Endothelial cell of umbilical vein (primary cell): ENCODE measurements at places on chromosomes 3 and 15. TPM values are rescaled to one million over a fixed set of nuclear protein-coding genes. Genes with fewer than 3 reads are reported as not detected.

DNA sequence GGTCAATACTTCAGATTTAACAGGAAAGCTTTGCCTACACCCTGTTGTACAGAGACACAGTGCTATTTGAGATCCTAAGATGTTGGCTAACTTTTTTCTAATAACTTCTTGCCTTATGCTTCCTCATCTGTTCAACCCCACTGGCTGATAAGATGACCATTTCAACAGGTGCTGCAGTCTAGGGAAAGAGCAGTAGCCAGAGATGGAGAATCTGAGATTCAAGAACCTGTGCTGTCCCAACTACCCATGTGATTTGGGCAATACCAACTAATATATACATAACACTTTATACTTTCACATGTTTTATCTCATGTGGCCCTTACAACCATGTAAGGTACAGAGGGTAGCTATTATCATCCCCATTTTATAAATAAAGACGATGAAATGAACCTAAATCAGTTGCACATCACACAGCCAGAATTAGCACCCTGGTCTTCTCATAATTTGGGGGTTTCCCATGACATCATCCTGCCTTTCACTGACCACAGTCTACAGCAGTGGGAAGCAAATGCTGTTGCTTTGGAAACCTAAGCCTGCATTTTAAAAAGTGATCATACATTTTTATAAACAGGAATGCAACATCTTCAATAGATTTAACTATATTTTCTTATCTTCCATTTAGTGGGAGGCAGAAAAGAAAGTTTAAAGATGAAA, 9.7 kb downstream of the TTC23 start:
- peak; percentile 10 for DNase-seq
- peaks cover 12% of the 10 kb centered on the region for H3K4me1 ChIP-seq
- no peaks in the 10 kb centered on the region for H3K27me3 ChIP-seq
- no peaks in the 10 kb centered on the region for H3K36me3 ChIP-seq
- H3K4me3 ChIP-seq, result no peak overlapping the region

DNA sequence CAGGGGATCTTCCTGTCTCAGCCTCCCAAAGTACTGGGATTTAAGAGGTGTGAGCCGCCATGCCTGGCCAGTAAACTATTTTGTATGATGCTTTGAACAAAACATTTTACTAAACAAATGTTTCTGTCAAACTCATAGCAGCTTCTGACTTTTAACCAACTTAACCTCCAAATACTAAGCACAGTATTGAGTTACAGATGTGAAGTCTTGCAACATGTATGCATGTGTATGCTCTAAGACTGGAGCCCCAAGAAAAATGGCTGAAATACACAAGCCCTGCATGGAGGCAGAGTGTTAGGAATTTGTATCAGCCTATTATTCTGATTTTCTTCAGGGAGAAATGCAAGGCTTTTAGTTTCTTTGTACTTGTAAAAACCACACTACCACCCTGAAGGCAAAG, 137.1 kb downstream of the CBLB start:
- no peak for DNase-seq
- H3K27ac ChIP-seq, result no peak overlapping the region
- no peaks in the 10 kb centered on the region for H3K27me3 ChIP-seq
- no peaks in the 10 kb centered on the region for H3K36me3 ChIP-seq
- H3K4me1 ChIP-seq, result no peaks in the 10 kb centered on the region
- H3K4me3 ChIP-seq, result no peak overlapping the region

- peak; percentile 55 for DNase-seq
- peaks cover 37% of the 10 kb centered on the region for H3K4me1 ChIP-seq
- H3K4me3 ChIP-seq, result peak overlapping the region; percentile 90
- no peaks in the 10 kb centered on the region for H3K27me3 ChIP-seq
- peak overlapping the region; percentile 77 for H3K27ac ChIP-seq
Observed at GRCh38 chr3:45689787-45690145, 570 bp downstream of the SACM1L start.

The GOLGA8J gene
- 0.35 TPM in 1 of 2 replicates, not detected in the other for total RNA-seq

The MORC1 gene
- total RNA-seq, result not detected in 2 replicates

The NFKBIZ gene
- total RNA-seq, result 27.4 and 28.9 TPM in 2 replicates

GRCh38 chr3:24341668-24342067, 153.0 kb downstream of the THRB start:
- H3K36me3 ChIP-seq, result no peaks in the 10 kb centered on the region
- DNase-seq, result no peak
- H3K4me3 ChIP-seq, result no peak overlapping the region
- H3K27ac ChIP-seq, result no peak overlapping the region
- no peaks in the 10 kb centered on the region for H3K27me3 ChIP-seq

- peaks cover 1% of the 10 kb centered on the region for H3K27me3 ChIP-seq
- no peak overlapping the region for H3K4me3 ChIP-seq
- no peak for DNase-seq
Observed at GRCh38 chr3:188053036-188053340, 101.0 kb upstream of the LPP start.

DNA sequence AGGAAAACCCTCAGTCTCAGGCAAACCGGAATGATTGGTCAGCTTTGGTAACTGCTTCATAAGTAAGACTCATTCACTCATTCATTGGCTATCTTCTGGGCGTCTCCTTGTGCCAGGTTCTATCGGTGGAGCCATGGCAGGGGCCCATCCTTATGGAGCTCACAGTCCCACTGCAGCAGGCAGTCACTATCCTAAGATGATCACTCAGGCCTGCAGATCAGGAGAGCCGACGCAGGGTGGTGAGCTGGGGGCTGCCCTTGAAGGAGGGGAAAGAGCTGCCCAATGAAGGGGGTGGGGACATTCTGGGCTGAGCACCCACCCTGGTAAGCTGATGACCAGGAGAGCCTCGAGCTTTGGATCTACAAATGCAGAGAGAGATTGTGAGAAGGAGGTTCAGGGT, 20.5 kb upstream of the FGD5 start:
- no peak overlapping the region for H3K4me3 ChIP-seq
- no peaks in the 10 kb centered on the region for H3K36me3 ChIP-seq
- peaks cover 6% of the 10 kb centered on the region for H3K4me1 ChIP-seq
- DNase-seq, result no peak
- no peaks in the 10 kb centered on the region for H3K27me3 ChIP-seq

The PYGO1 gene
- 5.7 and 7.6 TPM in 2 replicates for total RNA-seq

- no peak overlapping the region for H3K27ac ChIP-seq
- H3K4me3 ChIP-seq, result no peak overlapping the region
- peaks cover 34% of the 10 kb centered on the region for H3K4me1 ChIP-seq
- no peaks in the 10 kb centered on the region for H3K27me3 ChIP-seq
- H3K36me3 ChIP-seq, result no peaks in the 10 kb centered on the region
- DNase-seq, result no peak
Observed at GRCh38 chr15:68797599-68798345, 22.9 kb downstream of the ANP32A start.

GRCh38 chr3:30408105-30408557, 198.3 kb upstream of the TGFBR2 start:
- no peak overlapping the region for H3K27ac ChIP-seq
- no peak overlapping the region for H3K4me3 ChIP-seq
- H3K27me3 ChIP-seq, result no peaks in the 10 kb centered on the region
- H3K4me1 ChIP-seq, result no peaks in the 10 kb centered on the region

DNA sequence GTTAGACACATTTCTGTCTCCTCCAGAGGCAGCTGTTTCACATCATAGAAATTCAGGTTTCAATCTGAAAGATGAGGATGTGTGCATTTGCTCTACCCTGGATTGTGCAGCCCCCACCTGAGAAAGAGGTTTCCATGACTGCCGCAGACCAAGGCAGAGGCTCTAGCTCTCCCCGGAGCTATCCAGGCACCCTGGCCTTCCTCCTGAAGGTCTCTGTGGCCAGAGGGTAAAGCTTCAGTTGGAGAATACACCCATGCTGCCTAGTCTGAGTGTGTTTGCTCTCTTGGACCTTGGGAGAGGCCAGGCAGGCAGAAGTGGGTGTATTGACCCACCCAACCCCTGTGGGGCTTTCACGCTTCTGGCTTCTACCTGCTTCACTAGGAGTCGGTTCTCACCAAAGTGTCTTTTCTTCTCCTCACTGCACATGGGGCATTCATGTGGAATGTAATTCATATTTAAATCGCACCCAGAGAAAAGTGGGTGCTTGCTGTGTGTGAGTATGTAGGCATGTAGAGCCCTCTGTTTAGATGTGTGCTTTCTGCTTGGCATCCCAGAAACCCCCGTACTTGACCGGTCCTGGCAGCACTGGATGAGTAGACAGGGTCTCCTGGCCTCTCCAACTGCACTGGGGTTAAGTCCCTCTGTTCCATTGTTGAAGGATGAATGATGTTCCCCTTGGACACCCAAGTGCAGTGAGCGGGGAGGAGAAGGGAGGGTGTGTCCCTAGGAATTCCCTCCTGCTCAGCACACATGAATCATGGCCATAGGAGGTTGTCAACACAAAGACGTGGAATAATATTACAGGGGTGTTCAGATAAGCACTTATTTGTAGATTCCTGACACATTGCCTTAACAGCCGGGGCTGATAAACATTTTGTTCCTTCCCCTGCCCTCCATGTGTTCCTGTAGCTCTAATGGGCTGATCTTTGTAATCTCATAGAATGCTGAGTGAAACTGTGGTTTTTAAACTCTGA, 20.3 kb upstream of the RAB6B start:
- H3K27ac ChIP-seq, result no peak overlapping the region
- peaks cover 2% of the 10 kb centered on the region for H3K27me3 ChIP-seq
- no peaks in the 10 kb centered on the region for H3K36me3 ChIP-seq
- H3K4me3 ChIP-seq, result no peak overlapping the region
- no peaks in the 10 kb centered on the region for H3K4me1 ChIP-seq

DNA sequence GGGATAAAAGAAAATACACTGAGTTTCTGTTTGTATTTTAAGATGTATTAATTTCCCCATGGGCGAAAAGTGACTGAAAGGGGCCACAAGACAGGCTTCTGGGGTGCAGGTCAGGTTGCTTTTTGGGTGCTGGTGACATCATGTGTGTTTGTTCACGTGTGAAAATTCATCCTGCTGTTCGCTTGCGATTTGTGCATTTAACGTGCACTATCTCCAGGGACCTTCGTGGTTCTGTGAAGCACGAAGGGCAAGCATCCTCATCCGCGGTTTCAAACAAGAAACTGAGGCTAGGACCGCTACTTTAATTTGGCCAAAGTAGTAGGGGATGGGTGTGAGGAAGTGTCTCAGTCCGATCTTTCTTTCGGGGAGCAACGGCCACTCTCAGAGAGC, 1.6 kb upstream of the SMAD6 start:
- no peaks in the 10 kb centered on the region for H3K36me3 ChIP-seq
- peak overlapping the region; percentile 43 for H3K4me3 ChIP-seq
- no peak for DNase-seq
- peaks cover 23% of the 10 kb centered on the region for H3K4me1 ChIP-seq
- peak overlapping the region; percentile 32 for H3K27ac ChIP-seq

DNA sequence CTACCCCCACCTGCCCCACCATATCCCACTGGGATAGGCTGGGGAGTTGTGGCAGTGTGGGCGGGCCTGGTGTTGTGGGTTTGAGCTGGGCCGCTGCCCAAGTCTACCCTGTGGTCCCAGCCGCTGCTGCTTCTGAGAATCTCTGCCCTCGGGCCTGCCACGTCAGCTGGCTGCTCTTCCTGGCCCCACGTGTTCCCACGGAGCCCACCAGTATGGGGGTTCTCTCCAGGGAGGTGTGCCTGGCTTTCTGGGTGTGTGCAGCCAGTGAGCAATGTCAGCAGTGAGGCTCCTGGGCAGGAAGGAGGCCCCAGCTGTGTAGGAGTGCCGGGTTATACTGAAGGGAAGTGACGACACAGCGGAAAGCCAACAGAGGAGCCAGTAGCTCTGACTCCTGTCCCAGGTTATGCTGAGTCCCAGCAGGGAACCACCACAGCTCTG, 10.5 kb downstream of the GNAI2 start:
- DNase-seq, result peak; percentile 78
- H3K4me1 ChIP-seq, result peaks cover 90% of the 10 kb centered on the region
- no peak overlapping the region for H3K4me3 ChIP-seq
- no peaks in the 10 kb centered on the region for H3K27me3 ChIP-seq
- peak overlapping the region; percentile 86 for H3K27ac ChIP-seq

DNA sequence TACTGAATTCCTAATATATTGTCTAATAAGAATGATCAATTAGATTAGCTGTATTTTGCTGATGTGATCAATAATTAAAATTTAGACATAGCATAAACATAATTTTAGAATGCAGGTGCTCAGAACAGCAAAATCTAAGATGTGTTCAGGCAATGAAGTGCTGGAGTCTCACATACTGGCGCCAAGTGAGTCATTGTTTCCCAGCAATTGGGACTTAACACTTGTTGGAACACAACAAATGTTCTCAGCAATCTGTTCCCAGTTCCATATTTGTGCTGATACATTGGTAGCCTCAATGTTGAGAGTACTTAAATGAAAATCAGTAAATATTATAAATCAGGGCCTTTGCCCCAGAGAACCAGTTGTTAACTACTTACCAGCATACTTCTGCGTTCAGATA, 619.0 kb downstream of the ROBO1 start:
- no peak overlapping the region for H3K4me3 ChIP-seq
- H3K27me3 ChIP-seq, result no peaks in the 10 kb centered on the region
- H3K4me1 ChIP-seq, result no peaks in the 10 kb centered on the region
- no peak for DNase-seq

GRCh38 chr15:71697236-71697635, 113.1 kb upstream of the NR2E3 start:
- H3K36me3 ChIP-seq, result no peaks in the 10 kb centered on the region
- H3K4me1 ChIP-seq, result no peaks in the 10 kb centered on the region
- no peak for DNase-seq
- H3K4me3 ChIP-seq, result no peak overlapping the region
- H3K27ac ChIP-seq, result no peak overlapping the region

The TMEM212 gene
- total RNA-seq, result not detected in 2 replicates

DNA sequence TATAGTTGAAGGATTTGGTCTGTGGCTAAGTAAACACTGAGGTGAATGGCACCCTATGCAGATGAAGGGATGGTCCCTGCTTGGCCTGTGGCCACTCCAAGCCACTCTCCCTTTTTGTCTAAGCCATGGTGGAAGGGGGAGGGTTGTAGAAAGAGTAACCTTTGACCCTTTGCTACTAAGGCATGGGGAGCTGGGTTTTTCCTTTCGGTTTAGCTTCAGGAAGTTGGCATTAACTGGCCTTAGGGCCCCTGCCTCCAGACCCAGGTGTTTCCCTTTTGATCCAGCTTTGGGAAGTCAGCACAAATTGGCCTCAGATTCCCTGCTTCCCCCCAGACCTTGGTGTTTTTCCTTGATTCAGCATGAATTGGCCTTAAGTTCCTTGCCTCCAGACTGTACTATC, 49.5 kb downstream of the EFCAB12 start:
- H3K27me3 ChIP-seq, result no peaks in the 10 kb centered on the region
- no peak overlapping the region for H3K4me3 ChIP-seq
- peak; percentile 85 for DNase-seq
- H3K27ac ChIP-seq, result no peak overlapping the region
- peaks cover 9% of the 10 kb centered on the region for H3K4me1 ChIP-seq
- H3K36me3 ChIP-seq, result no peaks in the 10 kb centered on the region

DNA sequence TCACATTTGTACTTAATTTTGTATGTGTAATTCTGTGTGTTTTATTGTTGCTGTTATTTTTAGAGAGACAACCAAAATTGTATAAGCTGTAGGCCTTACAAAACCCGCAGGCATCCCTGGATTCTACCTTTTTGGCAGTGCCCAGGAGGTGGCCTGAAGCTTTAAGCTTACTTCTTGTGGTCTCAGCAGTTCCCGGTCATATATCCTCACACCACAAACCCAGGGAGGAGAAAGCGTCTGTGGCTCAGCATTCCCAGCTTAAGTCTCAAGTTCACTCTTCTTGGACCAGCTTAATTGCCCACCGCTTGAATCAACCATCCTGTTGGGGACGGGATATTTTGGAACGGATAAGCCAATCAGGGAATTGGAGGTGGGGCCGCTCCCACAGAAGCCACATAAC, 36.7 kb downstream of the C2CD4A start:
- H3K27ac ChIP-seq, result no peak overlapping the region
- peaks cover 16% of the 10 kb centered on the region for H3K4me1 ChIP-seq
- DNase-seq, result no peak
- H3K4me3 ChIP-seq, result no peak overlapping the region
- no peaks in the 10 kb centered on the region for H3K36me3 ChIP-seq

- H3K27ac ChIP-seq, result no peak overlapping the region
- H3K4me3 ChIP-seq, result no peak overlapping the region
- H3K4me1 ChIP-seq, result peaks cover under 1% of the 10 kb centered on the region
Observed at GRCh38 chr3:52204337-52205073, 6.5 kb downstream of the ALAS1 start.

The DZIP3 gene
- 6.5 and 7.1 TPM in 2 replicates for total RNA-seq

The CCDC13 gene
- 0.82 and 1.2 TPM in 2 replicates for total RNA-seq
